ENCODE measurements at places on chromosomes 3 and 15.

GRCh38 chr3:177449360-177450006 is 252.2 kb upstream of the TBL1XR1 start:
- DNase-seq: no peak

DNA sequence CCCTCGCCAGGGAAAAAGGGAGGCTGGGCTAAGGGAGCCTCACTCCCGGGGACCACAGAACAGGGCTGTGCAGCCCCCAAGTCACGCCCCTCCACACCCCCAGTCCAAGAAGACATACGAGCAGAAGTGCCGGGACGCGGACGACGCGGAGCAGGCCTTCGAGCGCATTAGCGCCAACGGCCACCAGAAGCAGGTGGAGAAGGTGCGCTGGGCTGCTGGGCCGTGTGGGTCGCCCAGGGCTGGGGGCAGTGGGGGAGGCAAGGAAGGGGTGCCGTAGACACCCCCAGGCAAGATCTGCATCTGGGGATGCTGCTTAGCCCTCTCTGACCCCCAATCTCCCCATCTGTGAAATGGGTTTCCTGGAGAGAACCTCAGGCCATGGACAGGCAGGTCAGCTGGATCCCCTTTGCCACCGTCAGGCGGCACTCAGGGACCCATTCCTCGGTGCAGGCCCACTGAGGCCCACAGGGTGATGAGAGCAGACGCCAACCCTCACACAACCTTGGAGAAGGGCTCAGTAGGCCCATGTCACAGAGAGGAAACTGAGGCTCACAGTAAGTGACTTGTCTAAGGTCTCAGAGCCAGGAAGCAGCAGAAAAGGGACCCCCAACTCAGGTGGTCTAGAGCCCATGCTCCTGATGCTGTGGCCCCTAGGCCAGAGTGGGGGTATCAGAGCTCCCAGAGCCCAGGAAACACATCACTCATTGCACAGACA is 33.7 kb downstream of the PSTPIP1 start:
- DNase-seq: no peak

GRCh38 chr15:88803241-88803919 is at the start of gene ACAN:
Gene ACAN, plus strand, starts transcription at chr15:88803436. Its CDS starts 32,771 bp downstream, at chr15:88836207.
- DNase-seq: no peak

- no peak for DNase-seq
Measured at GRCh38 chr3:134663721-134664456, 13.1 kb upstream of the KY start.

- DNase-seq: no peak
Measured at GRCh38 chr3:126481808-126482502, 6.3 kb upstream of the ZXDC start.

GRCh38 chr15:50210462-50211157 is 28.6 kb downstream of the SLC27A2 start:
- DNase-seq: no peak

DNA sequence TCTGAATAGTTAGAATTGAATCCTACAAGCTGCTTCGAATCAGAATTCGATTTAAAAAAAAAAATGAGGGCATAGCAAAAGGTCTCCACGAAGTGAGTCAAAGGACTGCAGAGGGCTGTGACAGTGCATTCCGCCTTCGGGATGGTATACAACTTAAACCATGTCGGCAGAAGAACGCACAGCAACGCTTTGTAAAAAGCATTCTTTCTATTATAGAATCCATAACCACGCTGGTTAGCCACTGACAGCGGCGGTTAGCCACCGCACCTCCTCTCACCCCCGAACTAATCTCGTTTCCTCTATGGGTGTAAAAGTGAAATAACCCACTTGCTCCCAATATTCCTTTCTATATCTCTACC is 664 bp upstream of the PIK3CA start:
- DNase-seq: no peak

- DNase-seq: no peak
Measured at GRCh38 chr15:36599620-36600433, 20.4 kb downstream of the CDIN1 start.

DNA sequence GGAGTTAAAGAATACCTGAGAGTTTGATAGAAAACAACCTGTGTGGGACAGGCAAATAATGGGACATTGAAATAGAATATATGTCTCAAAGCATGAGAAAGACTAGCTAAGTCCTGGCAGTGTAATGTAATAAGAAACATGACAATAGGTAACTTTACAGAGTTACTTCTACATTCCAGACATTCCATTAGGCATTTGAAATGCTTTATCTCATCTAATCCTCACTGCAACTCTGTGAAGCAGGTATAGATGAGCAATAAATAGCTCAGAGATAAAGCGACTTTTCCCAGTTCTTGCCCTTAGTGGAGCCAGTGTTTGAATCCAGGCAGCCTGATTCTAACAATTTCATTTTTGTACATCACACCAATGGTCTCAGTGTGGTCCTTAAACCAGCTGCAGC is 76.8 kb downstream of the CPNE4 start:
- no peak for DNase-seq

GRCh38 chr15:51737522-51738305 is at the start of gene LYSMD2:
Gene LYSMD2, minus strand, starts transcription at chr15:51737655. Its CDS starts 33 bp downstream, at chr15:51737622.
- no peak for DNase-seq

DNA sequence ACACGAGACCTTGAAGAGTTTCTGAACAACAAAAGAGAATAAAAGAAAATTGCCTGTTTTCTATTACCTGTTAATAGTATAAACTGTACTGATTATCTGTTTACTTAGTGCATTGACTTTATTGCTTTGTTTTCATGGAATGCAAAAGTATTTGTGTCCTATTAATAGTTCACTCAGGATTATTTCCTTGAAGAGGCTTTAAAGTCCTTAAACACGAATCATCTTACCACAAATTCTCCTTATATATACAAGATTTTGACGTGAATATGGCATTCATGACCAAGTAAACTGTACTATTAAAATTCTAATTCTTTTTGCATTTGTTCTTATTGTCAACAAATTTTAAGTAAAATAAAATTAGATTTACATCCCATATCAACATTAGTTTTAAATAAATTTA is 513.0 kb downstream of the NTRK3 start:
- no peak for DNase-seq

- no peak for DNase-seq
Measured at GRCh38 chr3:85875589-85875988, 916.8 kb downstream of the CADM2 start.

GRCh38 chr3:151432616-151433372 is 28.1 kb downstream of the IGSF10 start:
- DNase-seq: no peak

GRCh38 chr15:38176691-38177090 is 75.9 kb upstream of the SPRED1 start:
- no peak for DNase-seq

DNA sequence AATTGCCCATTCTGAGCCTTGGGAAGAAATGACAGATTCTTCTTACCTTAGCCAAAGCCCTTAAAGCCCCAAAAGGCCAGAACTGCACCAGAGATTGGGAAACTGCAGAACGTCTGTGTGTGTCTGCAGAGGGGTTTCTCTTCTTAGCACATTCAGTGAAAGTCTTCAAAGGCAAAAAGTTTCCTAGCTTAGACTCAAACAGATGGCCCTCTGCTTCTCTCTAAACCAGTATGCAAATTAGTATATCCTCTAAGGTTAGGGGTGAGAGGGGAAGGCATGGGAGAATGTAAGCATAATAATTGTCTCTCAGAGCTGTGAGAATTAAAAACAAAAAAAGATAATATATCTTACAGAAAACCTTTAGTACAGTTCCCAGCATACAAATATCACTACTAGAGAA is 334.0 kb upstream of the MCTP2 start:
- DNase-seq: no peak

DNA sequence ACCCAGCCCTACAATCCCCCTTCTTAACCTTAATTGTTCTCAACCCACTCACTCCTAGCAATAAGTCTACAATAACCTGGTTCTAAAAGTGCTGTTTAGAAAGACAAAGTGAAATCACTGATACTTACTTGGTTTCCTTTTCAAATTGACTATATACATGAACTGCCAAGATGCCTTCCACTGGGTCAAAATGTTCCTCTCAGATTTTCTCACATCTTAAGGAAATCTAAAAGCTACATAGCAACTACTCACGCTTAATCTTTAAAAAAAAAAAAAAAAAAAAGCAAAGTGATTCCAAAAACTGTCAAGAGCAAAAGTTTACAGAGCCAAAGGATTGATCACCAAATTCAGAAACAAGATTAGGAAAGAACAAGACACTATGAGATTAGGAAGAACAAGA is 68.7 kb upstream of the MAP4 start:
- no peak for DNase-seq

DNA sequence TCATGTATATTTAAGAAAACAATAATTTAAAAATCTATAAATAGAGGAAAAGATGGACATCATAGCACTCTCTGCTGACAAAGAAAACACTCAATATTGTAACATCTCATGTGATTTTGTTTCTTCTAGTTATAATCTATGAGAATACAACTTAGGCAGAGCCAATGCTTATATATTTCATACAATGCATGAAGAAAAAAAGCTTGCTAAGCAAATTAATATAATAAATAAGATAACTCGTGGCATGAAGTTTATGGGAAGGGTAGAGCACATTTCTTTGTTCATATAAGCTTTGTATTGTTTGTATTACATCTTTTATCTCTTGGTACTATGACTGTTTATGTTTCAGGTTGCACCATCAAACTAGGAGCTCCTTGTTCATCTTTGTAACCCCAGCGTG is 7.6 kb upstream of the ANXA2 start:
- no peak for DNase-seq

- DNase-seq: no peak
Measured at GRCh38 chr3:100533176-100533575, 40.8 kb downstream of the TMEM45A start.

GRCh38 chr15:69955240-69955894 is 142.3 kb downstream of the TLE3 start:
- DNase-seq: no peak

- no peak for DNase-seq
Measured at GRCh38 chr15:51356147-51356546, 14.7 kb downstream of the GLDN start.
